ENCODE measurements at places on chromosomes 7 and 10.
A peak's percentile ranks its signal among the peaks of the same experiment; 100 is the strongest.

DNA sequence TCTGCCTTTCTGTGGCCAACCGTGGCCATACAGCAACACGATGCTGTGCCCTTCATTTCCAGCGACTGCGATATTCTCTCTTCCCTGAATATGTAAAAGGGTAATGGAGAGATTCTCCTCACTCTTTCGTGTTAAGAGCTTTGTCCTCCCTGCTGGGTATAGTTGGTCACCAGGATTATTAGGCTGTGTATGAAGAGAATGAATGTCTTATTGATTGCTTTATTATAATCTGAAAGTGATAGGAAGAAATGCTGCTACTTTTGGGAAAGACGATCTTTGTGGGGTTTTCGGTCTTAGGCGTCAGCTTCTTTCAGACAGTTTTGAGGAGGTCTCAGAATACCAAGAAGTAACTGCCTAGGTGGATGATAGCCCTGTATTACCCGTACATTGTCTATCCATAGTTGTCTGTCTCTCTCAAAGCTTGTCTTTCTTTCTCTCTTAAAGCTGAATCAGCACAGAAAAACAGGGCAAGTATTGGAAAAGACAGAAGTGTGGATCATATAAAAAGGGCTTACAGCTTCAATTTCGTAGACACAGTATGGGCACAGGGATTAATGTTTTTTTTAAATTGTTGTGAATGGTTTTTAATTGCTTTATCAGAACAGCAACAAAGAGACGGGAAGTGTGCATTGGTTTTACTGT is 1.2 kb downstream of the AHCYL2 start:
- DNase-seq = no peak

DNA sequence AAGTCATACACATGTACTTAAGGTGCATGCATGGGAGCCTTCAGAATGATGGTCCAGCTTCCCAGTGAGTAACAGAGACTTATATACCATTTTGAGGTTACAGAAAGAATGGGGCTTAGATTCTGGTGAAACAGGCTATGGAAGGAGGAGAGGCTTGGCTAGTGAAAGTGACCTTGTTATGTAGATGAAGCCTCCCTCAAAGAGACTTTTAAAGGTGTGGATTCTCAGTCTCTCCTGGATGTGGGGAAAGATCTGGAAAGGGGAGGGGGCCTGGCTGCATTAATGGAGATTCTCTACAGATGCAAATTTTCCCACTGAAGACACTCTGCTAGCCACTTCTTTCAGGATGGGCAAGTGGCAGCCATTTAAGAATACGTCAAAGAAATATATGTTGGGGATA is 5.5 kb downstream of the RASSF4 start:
- DNase-seq = no peak

DNA sequence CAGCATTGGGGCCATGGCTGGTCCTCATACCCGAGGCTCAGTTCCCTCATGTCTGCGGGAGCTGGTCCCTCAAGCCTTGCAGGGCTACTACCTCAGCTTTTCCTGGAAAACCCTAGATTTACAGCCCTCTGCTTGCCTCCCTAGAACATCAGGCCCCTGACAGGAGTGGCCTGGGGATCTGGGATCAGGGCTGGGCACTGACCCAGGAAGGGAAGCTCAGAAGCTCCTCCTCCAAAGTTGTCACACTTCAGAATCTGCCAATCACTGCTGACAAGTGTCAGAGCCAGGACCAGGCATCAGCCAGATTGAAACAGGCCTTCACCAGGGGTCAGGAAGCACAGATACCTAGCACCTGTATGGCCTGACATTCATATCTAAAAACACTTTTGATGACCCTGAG is 115.2 kb downstream of the GRID1 start:
- DNase-seq = no peak

DNA sequence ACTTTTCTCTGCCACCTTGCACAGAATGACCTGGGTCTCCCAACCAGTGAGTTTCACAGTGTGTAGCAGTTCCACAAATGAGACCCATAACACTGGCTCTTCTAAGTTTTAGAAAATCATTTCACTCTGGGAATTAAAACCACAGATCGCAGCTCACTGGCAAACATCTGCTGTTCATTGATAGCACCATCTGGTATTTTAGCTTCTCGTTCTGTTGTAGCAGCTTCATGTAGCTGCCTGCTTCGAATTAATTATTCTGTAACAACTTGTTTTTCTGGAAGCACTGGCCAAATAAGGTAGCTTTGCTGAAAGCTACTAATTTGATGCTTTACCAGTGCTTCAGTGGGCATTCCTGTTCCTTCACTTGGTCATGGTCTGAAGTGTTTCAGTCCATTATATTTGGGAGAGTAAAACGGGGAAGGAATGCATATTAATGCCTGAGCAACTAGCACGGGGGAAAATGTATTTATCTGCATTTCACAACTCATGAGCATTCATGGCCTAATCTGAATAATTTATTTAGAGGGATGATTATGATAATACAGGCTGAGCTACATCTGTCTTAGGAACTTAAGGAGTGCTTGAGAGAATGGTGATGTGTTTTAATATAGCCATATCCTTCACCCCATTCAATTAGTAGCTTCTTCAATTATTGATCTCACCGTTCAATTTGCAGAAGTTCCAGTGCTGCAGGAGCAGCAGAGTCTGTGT is 447.4 kb downstream of the XPNPEP1 start:
- DNase-seq = no peak

GRCh38 chr7:156423876-156424275 is 216.7 kb upstream of the RNF32 start:
- DNase-seq = no peak

- no peak for DNase-seq
Observed at GRCh38 chr7:148696787-148697186, 1.9 kb upstream of the CUL1 start.

DNA sequence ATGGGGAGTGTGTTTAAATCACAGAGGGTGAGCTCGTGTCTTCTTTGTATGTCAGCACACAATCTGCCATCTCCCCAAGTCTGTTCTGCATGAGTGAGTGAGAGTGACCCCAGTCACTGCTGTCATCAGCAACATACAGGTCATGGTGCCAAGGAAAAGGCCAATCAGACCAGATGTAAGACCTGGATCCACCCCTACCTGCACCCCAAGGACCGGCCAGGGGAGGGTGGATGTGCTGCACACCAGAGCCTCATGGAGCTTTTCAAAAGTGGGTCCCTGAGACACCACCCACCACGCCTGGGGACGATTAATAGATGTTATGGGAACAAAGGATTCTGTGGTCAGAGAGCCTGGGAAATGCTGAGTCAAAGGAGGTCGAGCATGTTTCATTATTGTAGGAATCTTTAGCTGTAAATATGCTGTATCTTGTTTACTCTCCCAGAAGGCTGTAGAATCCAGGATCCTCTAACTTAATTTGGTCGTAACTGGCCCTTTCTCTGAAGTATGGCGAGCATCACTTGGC is 420.5 kb downstream of the RPS24 start:
- no peak for DNase-seq

DNA sequence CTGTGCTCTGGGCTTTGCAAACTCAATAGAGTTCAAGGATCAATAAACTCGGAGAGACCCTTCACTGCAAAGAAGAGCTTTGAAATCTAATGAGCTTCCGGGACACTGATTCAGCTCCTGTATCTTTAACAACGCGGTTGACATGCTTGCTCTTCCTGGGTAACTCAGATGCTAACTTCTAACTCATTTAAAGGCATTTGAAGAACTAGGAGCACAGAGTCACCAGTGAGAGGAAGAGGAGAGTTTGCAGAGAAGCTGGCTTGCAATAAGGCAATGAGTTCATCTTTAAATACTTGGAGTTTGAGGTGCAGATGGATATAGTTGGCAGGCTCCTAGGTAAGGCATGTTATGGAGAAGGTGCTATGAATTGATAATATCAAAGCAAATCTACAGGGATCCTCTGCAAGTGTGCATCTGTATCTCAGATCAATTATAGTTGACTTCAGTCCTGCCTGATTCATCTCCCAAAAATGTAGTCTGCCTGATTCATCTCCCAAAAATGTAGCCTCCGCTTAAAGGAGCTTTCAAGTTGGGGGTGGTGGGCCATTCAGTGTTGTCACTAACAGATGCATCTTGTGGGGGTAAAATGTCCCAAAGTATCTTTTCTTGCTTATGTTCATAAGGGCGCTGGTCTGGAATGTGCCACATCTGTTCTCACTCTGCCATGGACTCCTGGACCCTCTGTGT is 182.5 kb upstream of the PRSS58 start:
- DNase-seq = peak; percentile 47

- DNase-seq = peak; percentile 32
Observed at GRCh38 chr10:100303724-100304319, 17.3 kb upstream of the BLOC1S2 start.

All from HCT116 (cell line).